ENCODE measurements at places on chromosomes 3 and 15. TPM values are rescaled to one million over a fixed set of nuclear protein-coding genes. Genes with fewer than 3 reads are reported as not detected.

Gene DUOXA2
- not detected for total RNA-seq

Gene ZNF619
- total RNA-seq: 3.3 TPM

Gene DYNLT2B
- total RNA-seq: 13.4 TPM

Gene PATL2
- not detected for total RNA-seq

Gene HIGD1A
- total RNA-seq: 173 TPM

Gene MAGI1
- 16.7 TPM for total RNA-seq

Gene CCDC39
- total RNA-seq: 0.23 TPM

Gene ANO10
- 28.5 TPM for total RNA-seq

Gene SLC15A2
- 1.2 TPM for total RNA-seq

Gene VIPR1
- total RNA-seq: 0.09 TPM

Gene ZNF148
- 12.0 TPM for total RNA-seq

Gene FSIP1
- not detected for total RNA-seq

Gene TBC1D5
- total RNA-seq: 59.8 TPM

Gene AADAC
- 11.8 TPM for total RNA-seq

Gene TRIM42
- total RNA-seq: not detected

Gene NME9
- not detected for total RNA-seq

Gene BOC
- 49.4 TPM for total RNA-seq

Gene FBN1
- total RNA-seq: 785 TPM

Gene SLC28A1
- total RNA-seq: not detected

Gene ANKRD34C
- not detected for total RNA-seq

Gene LPP
- total RNA-seq: 24.9 TPM

Gene FBXL2
- total RNA-seq: 13.1 TPM

Gene PRR20G
- total RNA-seq: not detected

Gene ESYT3
- 1.4 TPM for total RNA-seq

Gene MEX3B
- 40.7 TPM for total RNA-seq

Gene SAXO2
- total RNA-seq: 0.51 TPM

Gene ZDHHC23
- total RNA-seq: not detected

Gene DGKG
- not detected for total RNA-seq

Gene ZPLD1
- not detected for total RNA-seq

Gene C3orf20
- total RNA-seq: 0.09 TPM

All from pericardium fibroblast (primary cell).